ENCODE measurements at places on chromosomes 4 and X.

DNA sequence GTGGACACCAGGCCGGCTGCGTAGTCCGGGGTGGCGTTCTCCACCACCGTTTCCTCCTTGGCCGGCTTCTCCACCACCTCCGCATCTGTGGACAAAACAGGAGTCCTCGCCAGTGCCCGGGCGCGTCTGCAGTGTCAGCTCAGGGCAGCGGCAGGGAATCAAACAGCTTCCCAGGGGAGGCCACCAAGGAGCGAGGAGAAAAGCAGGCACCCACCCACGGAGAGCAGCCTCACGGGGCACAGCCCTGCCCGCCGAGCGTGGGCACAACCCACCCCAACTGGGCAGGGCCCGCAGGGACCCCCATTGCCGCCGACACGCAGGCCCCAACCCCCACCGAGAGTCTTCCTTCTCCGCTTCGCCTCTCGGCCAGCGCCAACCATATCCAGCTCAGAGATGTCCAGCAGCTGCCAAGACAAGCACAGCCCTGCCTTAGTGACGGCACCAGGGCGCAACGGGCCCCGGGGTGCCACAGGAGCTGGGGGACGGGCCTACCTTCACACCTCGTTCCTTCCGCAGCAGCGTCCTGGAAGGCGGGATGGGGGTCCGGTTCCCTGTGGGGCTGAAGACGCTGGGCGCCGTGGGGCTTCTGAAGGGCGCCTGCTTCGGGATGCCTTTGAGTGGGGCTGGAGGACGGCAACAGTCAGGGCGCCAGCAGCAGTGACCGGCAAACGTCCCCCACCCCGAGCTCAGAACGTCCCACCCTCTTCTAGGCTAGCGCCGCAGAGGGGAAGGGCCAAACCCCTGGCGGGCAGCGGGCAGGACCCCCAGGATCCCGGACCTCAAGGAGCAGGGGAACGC lies 22.8 kb downstream of the NELFA start:
- DNase-seq: no peak

GRCh38 chrX:18676470-18676869 lies 4.6 kb upstream of the RS1 start:
- DNase-seq: no peak

DNA sequence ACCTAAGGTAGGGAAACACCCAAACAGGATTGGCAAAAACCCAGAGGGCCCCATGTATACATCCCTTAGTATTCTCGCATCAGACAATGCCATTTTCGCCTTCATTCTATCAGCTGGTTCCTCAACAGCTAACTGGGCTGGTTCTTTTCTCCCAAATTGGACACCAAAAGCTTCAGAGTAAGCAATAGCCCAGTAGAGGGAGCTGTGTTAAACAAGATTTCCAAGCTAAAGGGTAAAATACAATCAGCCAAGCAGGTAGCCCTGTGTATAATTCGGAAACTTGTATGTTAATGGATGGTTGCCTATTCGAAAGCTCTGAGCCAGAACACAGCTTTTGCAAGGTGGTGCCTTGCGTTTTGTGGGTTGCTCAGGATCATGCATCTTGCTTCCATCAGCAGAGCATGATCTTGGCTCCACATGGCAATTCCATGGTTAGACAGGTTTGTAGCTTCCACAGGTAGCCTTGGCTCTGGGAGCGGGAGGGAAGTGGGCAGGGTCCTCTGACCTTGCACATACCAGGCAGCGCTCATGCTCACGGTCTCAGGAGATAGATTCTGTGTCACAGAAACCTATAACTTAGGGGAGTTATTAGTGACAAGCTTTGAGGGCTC lies 115.2 kb upstream of the LNX1 start:
- DNase-seq: peak; percentile 1

GRCh38 chr4:107734120-107734519 lies 14.1 kb upstream of the PAPSS1 start:
- DNase-seq: no peak

- DNase-seq: no peak
Measured at GRCh38 chrX:109782994-109783700, 50.1 kb upstream of the ACSL4 start.
